ENCODE measurements at places on chromosomes 5 and 9. TPM values are rescaled to one million over a fixed set of nuclear protein-coding genes. Genes with fewer than 3 reads are reported as not detected.

DNA sequence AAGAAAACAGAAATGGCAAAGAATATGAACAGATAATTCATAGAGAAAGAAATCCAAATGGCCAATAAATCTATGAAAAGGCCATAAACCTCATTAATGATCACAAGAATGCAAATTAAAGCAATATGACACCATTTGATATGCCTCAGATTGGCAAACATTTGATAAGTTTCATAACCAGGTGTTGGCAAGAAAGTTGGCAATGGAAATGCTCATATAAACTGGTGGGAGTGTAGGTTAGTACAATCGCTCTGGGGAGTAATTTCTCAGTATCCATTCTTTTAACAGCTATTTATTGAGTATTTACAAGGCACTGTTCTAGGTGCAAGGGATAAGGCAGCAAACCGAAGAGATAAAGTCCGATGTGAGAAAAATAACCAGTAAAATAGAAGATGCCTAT is 154.5 kb downstream of the TTLL11 start:
- no peak for DNase-seq

GRCh38 chr5:117473165-117473564 is 898.5 kb upstream of the SEMA6A start:
- no peak for DNase-seq

DNA sequence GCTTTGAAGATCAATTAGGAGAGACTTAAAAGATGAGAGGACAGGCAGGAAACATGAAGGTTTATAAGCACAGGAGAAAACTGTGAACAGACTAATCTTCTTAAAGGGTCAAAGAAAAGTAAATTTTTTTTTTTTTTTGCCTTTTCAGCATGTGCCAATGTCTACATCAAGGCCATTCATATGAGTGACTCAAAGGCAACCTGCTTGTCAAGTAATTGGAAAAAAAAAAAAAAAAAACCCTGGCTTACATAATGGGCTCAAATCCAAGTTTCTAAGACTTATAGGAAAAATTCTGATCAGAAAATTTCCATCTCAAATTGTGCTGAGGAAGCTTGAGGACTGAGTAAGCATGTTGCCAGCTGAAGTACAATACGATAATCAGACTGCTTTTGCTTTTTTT is 15.9 kb downstream of the PPP2R2B start:
- no peak for DNase-seq

DNA sequence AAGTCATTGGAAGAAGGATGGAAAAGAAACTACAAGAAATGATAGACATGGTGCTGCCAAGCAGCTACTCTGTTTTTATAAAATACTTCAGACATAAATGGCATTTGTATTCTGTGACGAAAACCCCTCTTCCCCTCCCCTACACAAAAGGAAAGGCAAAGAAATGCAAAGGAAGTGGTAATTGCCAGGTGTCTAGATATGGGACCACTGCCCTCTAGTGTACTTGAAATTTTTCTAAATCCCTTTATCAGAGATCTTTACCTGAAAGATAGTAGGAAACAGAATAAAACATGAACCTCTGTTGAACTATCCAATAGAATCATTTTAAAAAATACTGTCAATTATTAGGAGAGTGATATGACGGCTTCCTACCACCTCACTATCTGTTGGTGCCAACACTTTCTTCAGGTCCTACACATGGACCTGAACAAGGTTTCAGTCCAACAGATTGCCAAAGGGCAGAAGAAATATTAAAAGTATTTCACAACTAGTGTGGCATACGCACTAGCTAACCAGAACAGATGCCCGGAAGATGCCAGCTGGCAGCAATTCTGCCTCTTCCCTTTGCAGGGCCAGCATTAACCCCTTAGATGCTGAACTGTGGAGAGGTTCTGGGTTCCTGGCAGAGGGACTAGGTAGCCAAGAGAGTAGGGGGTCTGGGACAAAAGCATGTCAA is 104.1 kb downstream of the TSSK1B start:
- DNase-seq: peak; percentile 23

DNA sequence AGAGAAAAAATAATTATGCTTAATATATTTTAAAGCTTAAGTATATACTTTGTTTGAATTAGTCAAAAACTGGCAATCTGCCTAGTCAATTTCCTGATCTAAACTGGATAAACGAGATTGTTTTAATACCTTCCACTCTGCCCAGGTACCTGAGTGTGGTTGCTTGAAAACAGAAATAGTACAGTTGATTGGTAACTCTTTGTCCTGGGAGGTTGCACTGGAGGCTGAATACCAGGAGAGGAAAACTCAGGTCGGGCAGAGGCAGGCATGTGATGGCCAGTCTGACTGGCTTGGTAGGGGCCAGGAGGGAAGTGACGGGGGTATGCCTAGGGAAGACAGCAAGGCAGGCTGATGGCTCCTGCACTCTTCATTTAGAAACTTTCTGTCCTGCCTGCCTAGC is 80.2 kb downstream of the PIK3R1 start:
- DNase-seq: peak; percentile 66

DNA sequence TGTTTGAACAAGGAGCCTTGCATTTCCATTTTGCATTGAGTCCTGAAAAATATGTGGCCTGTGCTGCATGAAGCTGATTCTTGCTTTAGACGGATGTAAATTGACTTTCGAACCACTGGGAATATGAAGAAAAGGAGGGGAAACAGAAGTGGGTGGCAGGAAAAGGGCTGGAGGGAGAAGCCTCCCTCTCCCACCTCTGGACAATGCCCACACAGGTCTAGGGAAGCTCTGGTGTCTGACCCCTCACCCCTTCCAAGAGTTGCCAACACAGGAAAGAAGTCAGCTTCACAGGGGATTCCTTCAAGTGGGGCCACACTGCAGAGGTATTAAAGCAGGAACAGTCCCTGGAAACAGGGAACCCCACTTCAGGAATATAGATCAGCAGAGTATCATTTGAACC is 52.2 kb downstream of the ZNF366 start:
- no peak for DNase-seq

The LCN15 gene
- total RNA-seq: not detected

The KCNV2 gene
- total RNA-seq: not detected

The CDX1 gene
- 6.6 TPM for total RNA-seq
